Renal cortex interstitium (tissue), 15 donors: ENCODE measurements at places on chromosomes 1 and 21.

DNA sequence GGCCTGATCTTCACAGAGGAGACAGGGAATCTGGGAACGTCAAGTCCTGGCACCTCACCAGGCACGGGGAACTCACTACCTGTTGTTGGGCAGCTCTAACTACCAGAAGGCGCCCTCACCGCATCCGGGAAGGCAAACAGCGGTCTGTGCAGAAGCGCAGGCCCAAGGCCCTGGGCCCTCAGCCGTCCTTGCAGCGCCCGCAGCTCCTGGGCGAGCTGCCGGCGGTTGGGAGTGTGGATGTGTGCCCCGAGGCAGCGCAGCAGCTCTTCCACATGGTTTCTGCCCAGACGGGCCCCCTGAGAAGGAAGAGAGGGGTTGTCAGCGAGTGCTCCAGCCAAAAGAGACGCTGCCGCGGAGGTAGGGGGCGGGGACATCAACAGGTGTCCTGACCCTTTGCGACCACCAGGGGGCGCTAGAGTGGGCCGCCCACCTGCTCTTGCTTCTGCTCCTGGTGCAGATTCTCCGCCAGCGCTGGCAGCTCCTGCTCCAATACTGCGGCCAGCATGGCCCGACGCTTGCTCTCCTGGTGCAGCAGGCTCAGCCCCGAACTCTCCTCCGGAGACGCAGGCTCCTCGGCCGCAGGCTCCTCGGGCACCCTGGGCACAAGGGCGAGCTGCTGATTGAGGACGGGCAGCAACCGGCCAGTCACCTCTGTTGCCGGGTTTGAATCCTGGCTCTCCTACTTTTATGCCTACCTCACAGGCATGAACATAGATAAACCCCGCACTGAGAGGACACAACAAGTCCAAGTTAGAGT is 9.3 kb downstream of the MAP3K6 start:
- DNase-seq = peak; percentile 62

DNA sequence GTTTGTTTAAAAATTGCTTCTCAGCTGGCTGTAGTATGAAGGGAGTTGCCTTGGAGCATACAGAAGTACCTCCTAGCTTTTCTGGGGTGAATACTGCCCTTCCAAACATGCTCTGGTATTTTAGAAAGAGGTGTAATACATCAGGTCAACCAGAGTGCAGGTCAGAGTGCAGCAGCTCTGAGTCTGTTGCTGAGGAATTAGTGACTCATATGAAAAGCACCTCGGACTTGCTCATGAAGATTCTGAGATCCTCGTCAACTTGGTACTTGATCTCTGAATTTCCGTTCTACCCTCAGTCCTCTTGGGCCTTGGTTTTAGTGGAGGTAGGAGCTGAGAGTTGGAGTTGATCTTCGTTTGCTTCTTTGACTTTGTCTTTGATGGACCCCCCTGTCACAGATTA is 67.3 kb downstream of the NOS1AP start:
- DNase-seq = no peak

DNA sequence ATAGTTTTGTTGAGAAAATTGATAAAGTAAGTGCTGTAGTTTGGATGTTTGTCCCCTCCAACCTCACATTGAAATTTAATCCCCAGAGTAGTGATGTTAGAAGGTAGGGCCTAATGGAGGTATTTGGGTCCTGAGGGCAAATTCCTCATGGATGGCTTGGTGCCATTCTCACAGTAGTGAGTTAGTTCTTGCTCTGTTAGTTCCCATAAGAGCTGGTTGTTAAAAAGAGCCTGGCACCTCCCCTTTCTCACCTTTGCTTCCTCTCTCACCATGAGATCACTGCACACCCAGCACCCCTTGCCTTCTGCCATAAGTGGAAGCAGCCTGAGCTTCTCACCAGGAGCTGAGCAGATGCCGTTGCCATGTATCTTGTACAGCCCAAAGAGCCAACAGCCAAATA is 354.8 kb upstream of the NFIA start:
- peak; percentile 60 for DNase-seq

- peak; percentile 18 for DNase-seq
These were observed 51.0 kb downstream of the KIAA0319L start for GRCh38 chr1:35505911-35506798.

DNA sequence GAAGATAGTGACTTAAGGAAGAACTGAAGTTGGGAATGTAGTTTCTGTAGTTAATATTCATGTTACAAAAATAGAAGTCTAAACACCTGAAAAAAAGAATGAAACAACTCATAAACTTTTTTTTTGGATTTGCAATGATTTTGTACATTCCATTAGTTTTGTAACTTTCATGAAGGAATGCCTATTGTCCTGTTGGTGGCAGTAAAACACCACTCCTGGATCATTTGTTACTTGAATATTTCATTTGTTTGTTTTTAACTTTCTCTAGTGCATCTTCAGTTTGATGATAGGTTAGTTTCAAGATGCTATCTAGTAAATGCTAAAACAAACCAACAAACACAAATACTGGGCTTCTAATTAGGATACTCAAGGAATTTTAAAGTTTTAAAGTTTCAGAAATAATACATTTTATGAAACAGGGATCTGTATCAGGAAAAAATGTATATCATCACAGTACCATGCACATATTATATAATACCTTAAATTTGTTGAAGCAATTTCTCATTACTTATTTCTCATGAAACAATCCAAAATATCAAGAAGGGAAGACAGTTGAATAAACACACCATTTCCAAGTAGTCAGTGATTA is 229.7 kb upstream of the CACYBP start:
- DNase-seq = peak; percentile 24

- DNase-seq = peak; percentile 8
These were observed 42.7 kb upstream of the SLC16A1 start for GRCh38 chr1:112998592-112999235.

GRCh38 chr21:15564907-15565306 is 164.9 kb upstream of the USP25 start:
- no peak for DNase-seq

- no peak for DNase-seq
These were observed 123.2 kb downstream of the SLC30A10 start for GRCh38 chr1:219805191-219805590.

DNA sequence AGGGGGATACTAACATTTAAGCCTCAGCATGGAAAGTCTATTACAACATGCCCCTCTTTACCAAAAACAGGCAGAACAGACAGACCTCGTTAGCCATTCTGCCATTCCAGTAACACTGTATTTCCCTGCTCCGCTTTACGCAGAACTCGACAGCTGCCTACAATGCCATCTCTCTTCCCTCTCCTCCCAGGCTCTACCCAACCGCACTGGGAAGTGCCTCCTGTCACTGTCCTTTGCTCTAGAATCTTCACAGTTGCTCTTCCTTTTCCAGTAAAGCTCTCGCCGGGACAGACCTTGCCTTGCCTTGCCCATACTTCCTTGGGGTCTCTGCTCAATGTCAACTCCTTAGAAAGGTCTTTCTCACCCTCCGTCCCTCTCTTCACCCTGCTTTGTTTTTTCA is 22.8 kb downstream of the COA6 start:
- DNase-seq = no peak

GRCh38 chr1:240046000-240046399 is 45.7 kb upstream of the FMN2 start:
- no peak for DNase-seq

DNA sequence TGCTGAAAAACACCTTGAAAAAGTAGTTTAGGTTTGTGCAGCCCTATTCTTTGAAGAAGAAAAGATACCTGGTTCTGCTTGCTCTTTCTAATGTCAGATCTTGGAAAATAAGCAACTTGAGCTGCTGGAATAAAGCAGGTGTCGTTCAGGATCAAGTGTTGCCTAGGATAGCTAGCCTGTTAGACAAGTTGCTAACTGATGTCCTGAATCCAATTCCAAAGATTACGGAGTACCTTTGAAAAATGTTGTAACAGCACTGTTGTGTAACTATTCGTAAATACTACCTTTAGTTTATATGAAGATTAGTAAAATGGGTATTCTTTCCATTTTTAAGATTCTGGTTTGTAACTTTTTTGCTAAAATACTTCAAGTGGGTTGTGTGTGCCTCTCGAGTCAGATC is 151.5 kb downstream of the CLEC20A start:
- DNase-seq = no peak

- no peak for DNase-seq
These were observed 7.0 kb upstream of the IL6R start for GRCh38 chr1:154398141-154398540.

DNA sequence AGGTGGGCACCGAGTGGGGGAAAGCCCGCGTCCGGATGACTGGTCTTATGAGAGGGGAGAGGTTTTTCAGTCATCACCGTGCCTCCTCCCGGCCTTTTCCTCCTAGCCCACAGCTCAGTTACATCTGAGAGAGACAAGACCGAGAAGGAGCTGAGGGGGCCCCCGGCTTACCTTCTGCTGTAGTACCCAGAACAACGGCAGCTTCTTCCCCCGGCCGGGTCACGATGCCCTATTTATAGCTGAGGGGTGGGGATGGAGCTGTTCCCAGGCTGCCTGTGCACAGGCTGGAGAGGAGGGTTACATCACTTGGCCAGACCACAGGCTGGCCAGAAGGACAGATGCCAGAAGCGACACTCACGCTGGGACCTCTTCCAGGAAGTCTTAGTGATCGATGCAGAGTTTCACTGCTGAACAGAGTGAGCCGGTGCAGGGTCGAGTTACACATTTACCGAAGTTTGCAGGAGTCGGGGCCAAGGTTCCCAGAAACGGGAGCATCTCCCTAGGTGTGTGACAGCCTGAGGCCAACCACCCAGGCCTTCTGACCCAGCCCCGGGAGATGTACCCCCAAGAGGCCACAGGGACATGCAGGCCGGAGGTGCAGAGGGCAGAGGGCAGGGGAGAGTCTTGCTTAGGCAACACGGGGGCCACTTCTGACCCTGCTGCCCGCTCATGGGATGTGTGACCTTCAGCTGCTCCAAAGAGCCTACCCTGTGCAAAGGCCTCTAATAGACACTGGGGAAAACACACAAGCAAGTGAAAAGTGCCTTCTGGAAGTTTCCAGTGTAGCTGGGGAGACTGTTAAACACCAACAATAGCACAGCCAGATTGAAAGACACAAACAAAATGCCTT is at the start of gene AGT:
TSS of gene AGT (minus strand) at position 208 of the 850 bp plus-strand sequence. CDS start 3,299 bp downstream, outside the sequence.
- no peak for DNase-seq

DNA sequence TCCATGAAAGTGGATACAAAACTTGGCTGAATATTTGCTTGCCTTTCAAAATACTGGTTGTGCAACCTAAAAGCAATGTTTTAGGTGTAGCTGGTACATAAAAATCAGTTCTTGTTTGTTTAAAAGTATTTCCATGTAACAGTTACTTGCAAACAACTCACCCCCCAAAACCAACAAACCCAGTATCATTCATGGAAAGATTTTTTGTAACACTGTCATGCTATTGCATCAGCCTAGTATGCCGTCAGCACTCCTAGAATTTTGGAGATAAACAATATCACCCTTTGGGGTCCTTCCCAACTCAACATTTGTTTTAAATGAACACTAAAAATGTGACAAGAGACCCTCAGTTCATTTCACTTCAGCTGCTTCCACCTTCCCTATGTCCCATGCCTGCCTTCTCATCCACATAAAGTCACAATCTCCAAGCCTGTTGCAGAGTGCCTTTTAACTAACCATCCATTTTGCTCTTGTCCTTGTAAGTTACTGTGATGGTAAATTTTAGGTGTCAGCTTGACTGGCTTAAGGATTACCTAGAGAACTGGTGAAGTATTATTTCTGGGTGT is 425.3 kb downstream of the DUSP10 start:
- DNase-seq = no peak

GRCh38 chr1:108591466-108591865 is 31.6 kb downstream of the EEIG2 start:
- DNase-seq = no peak

GRCh38 chr1:39081271-39082009 is 55.3 kb downstream of the NDUFS5 start:
- no peak for DNase-seq
